ENCODE measurements at places on chromosomes 11 and 22.

DNA sequence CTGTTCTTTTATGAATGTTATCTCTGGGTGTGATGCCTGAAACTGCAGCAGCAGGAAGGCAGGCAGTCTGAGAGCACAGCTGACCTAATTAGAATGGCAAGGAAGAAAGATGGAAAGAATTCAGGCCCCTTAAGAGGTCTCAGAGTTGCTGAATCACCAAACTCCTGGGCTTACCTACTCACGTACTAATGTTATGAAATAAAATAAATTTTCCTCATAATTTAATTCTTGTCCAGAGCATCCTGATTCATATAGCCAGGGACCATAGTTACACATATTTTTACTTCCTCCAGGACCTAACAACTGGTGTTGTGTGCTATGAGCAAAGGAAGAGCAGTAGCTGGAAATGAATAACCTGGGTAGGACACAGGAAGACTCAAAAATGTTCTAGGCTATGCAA is 41.9 kb downstream of the SNX19 start:
- no peak for DNase-seq

DNA sequence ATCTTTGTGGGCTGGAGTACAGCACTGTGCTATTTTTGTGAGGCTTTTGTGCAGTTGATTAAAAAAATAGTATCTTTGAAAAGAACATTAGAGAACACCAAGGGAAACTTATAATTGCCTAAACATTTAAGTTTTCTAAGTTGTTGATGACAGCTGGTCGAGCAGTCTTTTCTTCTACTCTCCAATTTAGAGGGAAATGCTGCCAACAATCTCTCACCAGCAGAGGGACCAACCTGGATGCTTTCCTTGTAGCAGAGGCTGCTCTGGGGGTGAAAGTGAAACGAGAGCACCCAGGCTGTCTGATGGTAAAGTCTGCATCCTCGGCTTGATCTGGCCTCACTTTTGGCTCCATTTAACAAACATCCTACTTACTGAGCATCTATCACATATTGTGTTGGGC is 1286.5 kb upstream of the TENM4 start:
- DNase-seq = no peak

GRCh38 chr11:77095551-77096490 is 6.8 kb upstream of the OMP start:
- DNase-seq = no peak

DNA sequence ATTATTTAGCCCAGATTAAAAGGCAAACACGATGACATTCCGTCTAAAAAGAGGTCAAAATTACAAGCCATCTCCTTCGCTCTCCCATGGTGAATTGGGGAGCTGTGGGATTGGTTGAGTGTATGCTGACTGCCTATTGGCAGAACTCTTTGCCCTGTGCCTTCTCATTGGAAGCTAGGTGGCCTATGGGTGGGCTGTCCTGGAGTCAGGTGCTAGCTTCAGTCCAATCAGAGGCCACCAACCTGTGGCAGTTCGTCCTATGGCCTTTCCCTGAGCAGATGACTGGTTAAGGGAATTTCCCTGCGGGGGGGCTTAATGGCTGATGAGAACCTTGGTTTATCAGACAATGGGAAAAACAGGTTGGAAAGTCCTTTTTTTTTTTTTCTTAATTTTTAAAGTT is 3.2 kb upstream of the MTMR3 start:
- DNase-seq = no peak

DNA sequence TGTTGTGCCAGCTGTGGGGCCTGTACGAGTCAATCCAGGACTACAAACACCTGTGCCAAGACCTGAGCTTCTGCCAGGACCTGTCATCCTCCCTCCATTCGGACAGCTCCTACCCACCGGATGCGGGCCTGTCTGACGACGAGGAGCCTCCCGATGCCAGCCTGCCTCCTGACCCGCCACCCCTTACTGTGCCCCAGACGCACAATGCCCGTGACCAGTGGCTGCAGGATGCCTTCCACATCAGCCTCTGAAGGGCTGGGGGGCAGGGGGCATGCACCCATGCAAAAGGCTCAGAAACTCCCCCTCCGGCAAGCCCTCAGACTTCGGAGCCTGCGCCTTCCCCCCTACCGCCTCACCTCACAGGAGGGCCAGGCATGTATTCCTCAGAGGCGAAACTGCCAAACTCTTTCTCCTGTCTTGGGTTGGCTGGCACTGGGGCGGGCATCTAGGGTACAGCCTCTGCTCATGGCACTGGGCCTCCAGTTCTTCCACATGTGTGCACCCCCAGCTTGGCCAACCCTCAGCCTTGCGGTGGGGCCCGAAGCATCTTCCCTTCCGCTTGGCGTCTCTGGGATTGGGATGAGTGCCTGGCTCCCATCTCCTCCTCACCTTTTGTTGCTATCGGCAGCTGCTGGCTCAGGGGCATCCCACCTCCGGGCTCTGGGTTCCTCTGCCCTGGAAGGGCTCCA is 1.2 kb downstream of the FAM89B start:
- DNase-seq = no peak

Data from GM18507 (cell line).